ENCODE measurements at places on chromosomes 2 and 18. TPM values are rescaled to one million over a fixed set of nuclear protein-coding genes. Genes with fewer than 3 reads are reported as not detected.

DNA sequence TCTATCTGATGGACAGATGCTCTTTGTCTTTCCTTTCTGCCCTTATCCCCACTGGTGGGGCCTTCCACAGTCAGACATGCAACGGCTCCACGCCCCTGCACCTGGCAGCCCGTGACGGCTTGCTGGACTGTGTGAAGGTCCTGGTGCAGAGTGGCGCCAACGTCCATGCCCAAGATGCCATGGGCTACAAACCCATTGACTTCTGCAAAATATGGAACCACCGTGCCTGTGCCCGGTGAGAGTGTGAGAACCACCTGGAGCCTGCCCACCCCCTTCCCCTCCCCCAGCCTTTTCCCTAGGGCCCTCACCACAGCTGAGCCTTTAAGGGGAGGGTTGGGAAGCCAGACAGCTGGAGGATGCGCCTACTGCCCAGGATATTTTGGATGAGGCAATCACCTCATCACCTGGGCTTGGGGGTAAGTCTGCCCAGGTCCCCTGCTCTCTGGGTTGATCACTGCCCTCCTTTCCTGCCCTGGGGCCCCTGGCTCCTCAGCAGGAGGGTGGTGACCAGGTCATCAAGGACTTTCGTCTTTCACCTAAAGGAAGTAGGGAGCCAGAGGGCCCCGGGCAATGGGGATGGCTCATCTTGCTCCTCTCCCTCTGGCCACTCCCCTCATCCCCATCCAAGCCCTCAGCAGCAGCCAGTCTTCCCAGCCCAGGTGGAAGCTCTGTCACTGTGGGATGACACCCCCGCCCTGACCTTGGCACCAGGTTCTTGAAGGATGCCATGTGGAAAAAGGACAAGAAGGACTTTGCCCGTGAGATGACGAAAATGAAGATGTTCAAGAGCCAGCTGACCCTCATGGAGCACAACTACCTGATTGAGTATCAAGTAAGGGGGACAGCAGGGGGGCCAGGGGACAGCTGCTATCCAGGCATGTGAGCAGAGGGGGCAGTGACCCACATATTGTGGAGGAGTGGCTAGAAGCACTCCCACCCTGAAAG lies 3.7 kb downstream of the ANKRD53 start:
- DNase-seq: no peak

GRCh38 chr2:38254796-38255195 lies 122.3 kb downstream of the ATL2 start:
- DNase-seq: no peak

DNA sequence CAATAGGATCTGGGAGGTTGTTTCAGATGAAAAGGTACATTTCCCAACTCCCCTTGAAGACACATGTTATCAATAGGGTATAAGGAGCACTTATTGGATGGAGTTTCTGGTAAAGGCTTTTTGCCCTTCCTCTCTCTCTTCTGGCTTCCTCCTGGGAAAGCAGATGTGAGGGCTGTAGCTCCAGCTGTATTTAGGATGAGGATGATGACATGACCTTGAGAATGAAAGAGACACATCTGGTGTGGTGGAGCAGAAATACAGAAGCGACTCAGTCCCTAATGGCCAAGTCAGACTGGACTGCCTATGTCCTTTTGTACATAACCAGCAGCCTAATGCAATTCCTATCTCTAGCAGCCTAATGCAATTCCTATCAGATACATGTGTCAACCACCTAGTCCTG lies 100.9 kb upstream of the NXPH2 start:
- peak; percentile 53 for DNase-seq

The PRSS56 gene
- total RNA-seq: 2.6 TPM

The SLC9A2 gene
- 2.7 TPM for total RNA-seq

The POMC gene
- total RNA-seq: 3.5 TPM

The NT5DC4 gene
- total RNA-seq: not detected

- DNase-seq: no peak
Observed at GRCh38 chr2:64204703-64205102, 60.5 kb upstream of the PELI1 start.

DNA sequence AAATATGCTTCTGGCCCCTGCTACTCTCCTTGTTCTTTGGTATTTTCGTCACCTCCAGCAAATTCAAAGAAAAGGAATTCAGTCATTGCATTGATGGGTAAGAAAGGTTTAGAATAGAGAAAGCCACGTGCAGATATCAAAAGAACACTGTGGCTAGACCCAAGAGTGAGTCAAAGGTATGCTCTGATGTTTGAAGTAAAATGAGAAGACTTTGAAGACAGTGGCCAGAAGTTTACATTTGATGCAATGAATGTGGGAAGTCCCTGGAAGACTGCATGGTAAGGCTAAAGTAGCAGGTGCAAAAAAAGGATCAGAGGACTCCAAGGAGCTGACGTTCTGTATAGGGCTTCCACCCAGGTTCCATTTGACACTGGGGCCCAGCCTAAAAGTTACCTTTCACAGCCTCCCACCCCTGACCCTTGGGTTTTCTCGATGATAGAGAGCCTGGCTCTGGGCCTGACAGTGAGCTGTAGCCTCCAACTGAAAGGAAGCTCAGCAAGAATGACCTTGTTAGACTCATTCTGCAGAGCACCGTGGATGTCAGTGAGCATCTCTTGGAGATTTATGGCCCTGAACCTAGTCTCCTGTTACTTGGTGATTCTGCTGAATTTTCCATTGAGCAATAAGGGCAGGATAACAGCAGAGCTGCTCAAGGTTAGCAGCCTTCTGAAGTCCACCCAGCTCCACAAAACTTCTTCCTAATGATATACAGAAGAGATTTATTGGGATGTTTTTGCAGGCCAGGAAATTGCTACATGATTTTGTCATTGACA lies 223.7 kb upstream of the RBBP8 start:
- DNase-seq: no peak

GRCh38 chr2:239871481-239872435 lies 153.4 kb downstream of the NDUFA10 start:
- no peak for DNase-seq

The HNMT gene
- total RNA-seq: 37.7 TPM

DNA sequence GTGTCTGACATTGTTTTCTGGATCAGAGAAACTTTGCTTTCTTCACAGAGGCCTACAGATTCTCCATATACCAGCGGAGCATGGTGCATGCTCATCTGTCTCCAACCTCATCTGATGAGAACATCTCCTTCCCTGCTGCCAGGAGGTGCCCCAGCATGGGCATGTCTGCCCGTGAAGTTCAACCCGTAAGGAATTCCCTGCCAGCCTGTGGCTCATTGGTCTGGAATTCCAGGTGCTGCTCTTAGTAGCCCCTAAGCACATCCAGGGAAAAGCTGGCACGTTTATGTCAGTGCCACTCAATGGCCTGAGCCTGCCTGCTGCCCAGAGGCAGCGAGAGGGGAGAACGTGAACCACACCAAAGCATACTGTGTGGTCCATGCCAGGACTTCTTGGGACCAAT lies 1.7 kb upstream of the SP100 start:
- DNase-seq: no peak

DNA sequence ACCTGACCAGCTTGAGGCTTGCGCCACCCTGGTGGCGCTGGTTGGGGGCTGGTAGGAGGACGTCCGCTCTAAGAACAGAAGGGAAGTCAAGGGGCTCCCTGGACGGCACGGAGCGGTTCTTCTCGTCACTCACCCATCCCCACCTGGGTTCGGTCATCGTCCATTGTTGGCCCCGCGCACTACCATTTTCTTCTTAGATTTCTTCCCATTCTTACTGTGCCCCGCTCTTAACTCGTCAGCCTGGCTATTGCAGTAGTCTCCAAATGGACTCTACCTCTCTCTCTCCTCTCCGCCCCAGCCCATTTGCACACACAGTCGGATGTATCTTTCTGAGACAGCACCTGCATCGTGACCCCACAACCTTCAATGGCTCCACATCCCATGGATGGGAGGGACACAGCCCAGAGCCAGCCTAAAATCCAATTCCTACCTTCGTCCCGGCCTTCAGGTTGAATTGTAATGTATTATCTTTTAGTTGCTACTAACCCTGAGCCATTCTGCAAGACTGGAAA lies 814 bp upstream of the RAB1A start:
- no peak for DNase-seq

The ZBTB14 gene
- 13.0 TPM for total RNA-seq

The SLC14A1 gene
- total RNA-seq: 1.3 TPM

DNA sequence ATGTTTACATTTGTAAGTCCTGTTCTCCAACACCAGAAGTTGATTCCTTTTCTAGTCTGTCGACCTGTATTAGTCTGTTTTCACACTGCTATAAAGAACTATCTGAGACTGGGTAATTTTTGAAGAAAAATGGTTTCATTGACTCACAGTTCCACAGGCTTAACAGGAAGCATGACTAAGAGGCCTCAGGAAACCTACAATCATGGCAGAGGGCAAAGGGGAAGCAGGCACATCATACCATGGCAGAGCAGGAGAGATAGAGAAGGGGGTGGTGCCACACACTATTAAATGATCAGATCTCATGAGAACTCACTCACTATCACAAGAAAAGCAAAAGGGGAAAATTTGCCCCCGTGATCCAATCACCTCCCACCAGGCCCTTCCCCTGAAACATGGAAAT lies 112.8 kb upstream of the MAP3K20 start:
- DNase-seq: no peak

The TMEM200C gene
- 1.1 TPM for total RNA-seq

- DNase-seq: no peak
Observed at GRCh38 chr2:106563195-106563594, 76.0 kb downstream of the CD8B2 start.

- no peak for DNase-seq
Observed at GRCh38 chr18:11502368-11502767, 107.0 kb upstream of the SLC35G4 start.

- DNase-seq: no peak
Observed at GRCh38 chr2:148167855-148168254, 147.0 kb downstream of the MBD5 start.

All from muscle of leg (tissue), 16 donors.